Liver (tissue), 10 donors: ENCODE measurements at places on chromosomes 4 and X. TPM values are rescaled to one million over a fixed set of nuclear protein-coding genes. Genes with fewer than 3 reads are reported as not detected.

GRCh38 chr4:185794637-185795036 lies 17.4 kb downstream of the SORBS2 start:
- H3K27me3 ChIP-seq, result no peaks in the 10 kb centered on the region
- no peak for DNase-seq
- H3K4me1 ChIP-seq, result no peaks in the 10 kb centered on the region
- H3K36me3 ChIP-seq, result peaks cover 3% of the 10 kb centered on the region
- no peak overlapping the region for H3K4me3 ChIP-seq
- H3K27ac ChIP-seq, result no peak overlapping the region

DNA sequence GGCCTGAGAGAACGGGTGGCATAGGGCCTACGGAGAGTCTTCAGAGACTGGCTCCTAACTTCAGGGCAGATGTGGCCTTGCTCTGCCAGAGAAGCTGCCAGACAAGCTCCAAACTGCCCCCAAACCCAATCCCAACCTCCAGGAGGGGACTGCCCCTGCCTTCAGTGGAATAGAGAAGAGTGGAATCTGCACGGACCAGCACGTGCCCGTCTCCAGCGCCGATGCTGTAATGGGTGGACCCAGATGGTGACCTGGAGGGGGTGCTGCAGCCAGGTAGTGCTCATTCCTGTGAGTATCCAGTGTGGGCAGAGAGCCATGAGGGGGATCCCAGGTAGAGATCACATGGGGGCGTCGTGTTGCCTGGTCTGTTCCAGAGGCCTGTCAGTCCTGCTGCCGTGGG lies 73.2 kb upstream of the NKX1-1 start:
- no peak overlapping the region for H3K27ac ChIP-seq
- H3K36me3 ChIP-seq, result no peaks in the 10 kb centered on the region
- H3K27me3 ChIP-seq, result no peaks in the 10 kb centered on the region
- H3K4me3 ChIP-seq, result no peak overlapping the region

The CENPVL1 gene
- not detected for polyA plus RNA-seq

The FAM156A gene
- polyA plus RNA-seq, result 7.7 TPM

DNA sequence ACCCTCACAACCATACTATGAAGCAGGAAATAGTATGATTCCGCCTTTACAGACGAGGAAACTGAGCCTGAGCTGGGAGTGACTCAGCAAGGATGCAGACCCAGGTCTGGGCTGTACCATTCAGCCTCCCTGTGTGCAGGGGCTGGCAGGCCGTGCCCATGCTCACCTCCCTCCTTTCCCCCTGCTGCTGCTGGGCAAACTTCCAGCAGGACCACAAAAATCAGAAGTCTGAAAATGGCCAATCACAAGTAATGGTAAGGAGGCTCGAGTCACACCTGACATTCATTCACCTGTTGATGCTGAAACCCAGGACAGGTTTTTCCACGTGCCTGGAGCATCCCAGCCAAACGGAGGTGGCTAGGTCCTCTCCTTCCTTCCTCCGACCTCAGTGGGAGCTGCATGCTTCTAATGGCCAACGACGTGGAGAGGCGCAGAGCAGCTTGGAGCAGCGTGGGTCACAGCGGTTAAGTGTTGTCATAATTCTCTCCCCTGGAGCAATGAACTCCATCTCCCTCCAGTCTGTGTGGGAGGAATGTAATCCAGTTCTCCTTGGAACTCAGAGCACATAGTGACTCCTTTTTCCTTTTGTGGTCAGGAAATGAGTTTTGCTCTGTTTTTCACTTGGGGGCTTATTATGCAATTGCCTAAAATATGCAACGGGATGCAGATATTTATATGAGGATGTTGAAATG lies 371.7 kb downstream of the BCOR start:
- H3K4me3 ChIP-seq, result no peak overlapping the region
- no peaks in the 10 kb centered on the region for H3K27me3 ChIP-seq
- DNase-seq, result no peak
- H3K36me3 ChIP-seq, result no peaks in the 10 kb centered on the region
- H3K4me1 ChIP-seq, result peaks cover 4% of the 10 kb centered on the region

The GRIA2 gene
- not detected for polyA plus RNA-seq

GRCh38 chr4:150683775-150684350 lies 101.9 kb downstream of the MAB21L2 start:
- H3K36me3 ChIP-seq, result no peaks in the 10 kb centered on the region
- H3K27ac ChIP-seq, result no peak overlapping the region
- peaks cover 2% of the 10 kb centered on the region for H3K4me1 ChIP-seq
- DNase-seq, result no peak

GRCh38 chr4:151436093-151436518 lies 27.1 kb downstream of the FHIP1A start:
- H3K27me3 ChIP-seq, result no peaks in the 10 kb centered on the region
- no peak for DNase-seq
- no peak overlapping the region for H3K4me3 ChIP-seq
- no peak overlapping the region for H3K27ac ChIP-seq
- H3K36me3 ChIP-seq, result no peaks in the 10 kb centered on the region

- no peaks in the 10 kb centered on the region for H3K27me3 ChIP-seq
- H3K36me3 ChIP-seq, result no peaks in the 10 kb centered on the region
- no peak overlapping the region for H3K27ac ChIP-seq
- H3K4me3 ChIP-seq, result no peak overlapping the region
Measured at GRCh38 chr4:55973650-55974049, 24.9 kb downstream of the CEP135 start.

DNA sequence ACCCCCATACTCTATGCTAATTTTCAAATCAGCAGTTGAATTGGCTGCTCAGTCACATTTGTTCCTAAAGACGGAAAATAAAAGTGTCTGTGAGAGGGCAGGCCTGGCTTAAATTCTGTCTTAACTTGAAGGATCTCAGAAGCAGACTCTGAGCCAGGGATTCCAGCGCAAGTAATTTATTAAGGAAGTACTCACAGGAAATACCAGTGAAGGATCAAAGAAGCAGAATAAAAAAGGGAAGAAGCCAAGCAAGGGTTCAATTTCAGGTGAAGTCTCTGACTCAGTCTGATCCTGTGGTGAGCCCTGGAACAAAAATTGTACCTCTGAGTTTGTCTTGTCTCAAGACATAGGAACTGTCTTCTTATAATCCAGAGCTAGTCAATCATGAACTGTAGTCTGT lies 52.2 kb downstream of the IL1RAPL1 start:
- no peaks in the 10 kb centered on the region for H3K36me3 ChIP-seq
- H3K4me1 ChIP-seq, result no peaks in the 10 kb centered on the region
- DNase-seq, result no peak
- H3K27me3 ChIP-seq, result no peaks in the 10 kb centered on the region
- no peak overlapping the region for H3K4me3 ChIP-seq

The FGG gene
- 18,576 TPM for polyA plus RNA-seq

GRCh38 chrX:53223068-53223693 lies 1.8 kb downstream of the KDM5C start:
- H3K27ac ChIP-seq, result peak overlapping the region; percentile 37
- DNase-seq, result no peak
- peaks cover 31% of the 10 kb centered on the region for H3K36me3 ChIP-seq
- peaks cover 38% of the 10 kb centered on the region for H3K4me1 ChIP-seq
- no peaks in the 10 kb centered on the region for H3K27me3 ChIP-seq

The CPXCR1 gene
- not detected for polyA plus RNA-seq

DNA sequence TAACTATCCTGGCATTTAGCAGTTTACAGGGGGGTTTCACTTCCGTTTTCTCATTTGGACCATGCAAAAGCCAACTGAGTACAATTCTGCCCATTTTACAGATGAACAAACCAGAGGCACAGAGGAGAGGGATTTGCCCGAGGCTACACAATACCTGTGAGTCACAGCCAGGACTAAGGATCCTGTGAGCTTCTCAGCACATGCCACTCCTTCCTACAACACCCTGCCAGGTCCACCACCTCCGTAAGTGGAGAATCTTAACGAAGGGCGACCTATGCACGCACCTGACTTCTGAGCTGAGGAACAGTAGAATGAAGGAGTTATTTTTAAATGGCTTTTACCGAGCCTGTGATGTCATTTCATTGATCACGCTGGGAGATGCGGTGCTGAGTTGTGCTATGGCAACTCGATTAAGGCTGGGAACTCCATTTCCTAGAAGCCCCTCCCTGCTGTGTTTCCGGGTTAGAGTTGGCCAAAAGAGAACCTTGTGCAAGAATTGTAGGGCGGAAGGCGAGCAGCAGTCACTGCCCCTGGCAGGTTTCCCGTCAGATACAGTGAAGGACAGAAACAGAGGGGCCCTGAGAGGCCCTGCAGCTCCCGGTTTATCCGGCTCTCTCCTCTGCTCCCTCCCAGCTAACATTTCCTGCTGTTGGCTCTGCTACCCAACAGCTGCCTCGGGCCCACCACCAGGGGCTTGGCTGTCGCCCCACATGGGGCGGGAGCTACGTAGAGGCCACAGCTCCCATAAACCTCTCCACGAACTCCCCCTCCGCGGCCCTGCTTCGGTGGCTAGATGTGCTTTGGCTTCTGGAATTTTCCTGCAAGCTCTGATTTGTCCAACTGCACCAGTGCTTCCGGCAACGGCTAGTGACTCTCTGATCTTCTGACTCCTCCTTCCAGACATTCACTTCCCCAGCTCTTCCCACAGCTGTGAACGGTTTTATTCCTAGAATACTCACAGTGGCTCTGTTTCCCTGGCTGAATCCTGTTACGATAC lies 75.1 kb upstream of the USP9X start:
- H3K4me3 ChIP-seq, result peak overlapping the region; percentile 63
- H3K36me3 ChIP-seq, result no peaks in the 10 kb centered on the region
- peaks cover 3% of the 10 kb centered on the region for H3K27me3 ChIP-seq
- peak; percentile 73 for DNase-seq
- H3K4me1 ChIP-seq, result peaks cover 8% of the 10 kb centered on the region

- no peak overlapping the region for H3K4me3 ChIP-seq
- no peaks in the 10 kb centered on the region for H3K36me3 ChIP-seq
- H3K27me3 ChIP-seq, result no peaks in the 10 kb centered on the region
- no peaks in the 10 kb centered on the region for H3K4me1 ChIP-seq
- no peak for DNase-seq
Measured at GRCh38 chr4:101141230-101141629, 206.1 kb downstream of the PPP3CA start.

The CSAG2 gene
- not detected for polyA plus RNA-seq

DNA sequence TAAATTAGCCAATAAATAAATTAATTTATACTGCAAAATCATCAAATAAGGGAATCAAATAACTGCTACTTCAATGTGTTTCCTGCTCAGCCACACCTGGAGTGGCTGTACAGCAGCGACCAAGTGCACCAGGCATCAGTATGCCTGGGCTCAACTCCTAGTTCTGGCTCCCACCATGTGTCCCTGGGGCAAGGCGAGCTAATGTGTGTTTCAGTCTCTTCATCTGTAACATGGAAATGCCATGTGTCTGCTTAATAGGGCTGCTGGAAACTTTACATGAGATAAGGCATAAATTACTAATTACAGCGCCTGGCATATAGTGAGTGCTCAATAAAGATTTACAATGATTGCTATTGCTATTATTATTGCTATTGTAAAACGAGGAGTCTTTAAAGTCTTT lies 109.1 kb upstream of the PDLIM3 start:
- no peaks in the 10 kb centered on the region for H3K4me1 ChIP-seq
- no peak overlapping the region for H3K4me3 ChIP-seq
- peaks cover 56% of the 10 kb centered on the region for H3K36me3 ChIP-seq
- no peaks in the 10 kb centered on the region for H3K27me3 ChIP-seq

The SPANXB1 gene
- polyA plus RNA-seq, result not detected

The EXOC1L gene
- polyA plus RNA-seq, result not detected

DNA sequence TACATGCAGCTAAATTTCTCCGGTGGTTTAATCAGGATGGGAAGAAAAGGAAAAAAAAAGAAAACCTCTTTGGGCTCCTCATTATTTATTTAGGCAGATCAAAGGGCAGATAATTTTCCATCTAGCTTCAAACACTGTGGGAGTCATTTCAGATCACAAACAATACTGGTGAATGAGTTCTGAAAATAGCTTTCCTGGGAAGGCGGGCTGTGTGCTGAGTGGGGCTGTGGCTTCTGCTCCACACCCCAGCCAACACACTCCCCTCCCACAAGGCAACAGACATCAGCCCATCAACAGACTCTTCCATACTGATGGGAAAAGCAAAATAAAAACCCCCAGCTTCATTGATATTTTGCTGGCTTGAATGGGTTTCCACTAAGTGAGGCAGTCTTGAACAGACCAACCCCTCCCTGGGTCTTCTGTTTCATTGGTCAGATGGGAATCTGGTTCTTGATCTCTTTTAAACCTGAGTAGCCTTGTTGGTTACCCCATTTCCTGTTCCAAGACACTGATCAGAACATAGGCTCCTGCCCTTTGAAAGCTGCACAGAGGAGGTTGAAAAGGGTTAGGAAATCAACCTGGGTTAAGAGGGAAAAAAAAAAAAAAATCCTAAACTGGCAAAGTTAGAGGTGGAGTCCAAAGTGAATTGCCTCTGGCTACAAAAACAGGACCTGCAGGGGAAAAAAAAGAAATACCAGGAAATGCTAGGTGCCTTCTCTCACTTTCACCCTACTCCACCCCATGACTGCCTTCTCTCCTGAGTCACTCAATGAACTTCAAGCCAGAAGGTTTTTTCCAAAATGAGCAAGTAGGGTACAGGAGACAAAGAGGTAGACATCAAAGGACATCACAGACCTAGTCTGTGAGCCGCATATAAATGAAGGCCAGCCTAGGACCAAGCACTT lies 20.0 kb downstream of the AMOT start:
- peaks cover 2% of the 10 kb centered on the region for H3K4me1 ChIP-seq
- H3K27ac ChIP-seq, result no peak overlapping the region
- no peak for DNase-seq
- no peaks in the 10 kb centered on the region for H3K27me3 ChIP-seq
- H3K36me3 ChIP-seq, result no peaks in the 10 kb centered on the region

- H3K36me3 ChIP-seq, result peaks cover 2% of the 10 kb centered on the region
- peaks cover 50% of the 10 kb centered on the region for H3K4me1 ChIP-seq
- no peaks in the 10 kb centered on the region for H3K27me3 ChIP-seq
Measured at GRCh38 chr4:182895791-182896292, 21.3 kb downstream of the DCTD start.

DNA sequence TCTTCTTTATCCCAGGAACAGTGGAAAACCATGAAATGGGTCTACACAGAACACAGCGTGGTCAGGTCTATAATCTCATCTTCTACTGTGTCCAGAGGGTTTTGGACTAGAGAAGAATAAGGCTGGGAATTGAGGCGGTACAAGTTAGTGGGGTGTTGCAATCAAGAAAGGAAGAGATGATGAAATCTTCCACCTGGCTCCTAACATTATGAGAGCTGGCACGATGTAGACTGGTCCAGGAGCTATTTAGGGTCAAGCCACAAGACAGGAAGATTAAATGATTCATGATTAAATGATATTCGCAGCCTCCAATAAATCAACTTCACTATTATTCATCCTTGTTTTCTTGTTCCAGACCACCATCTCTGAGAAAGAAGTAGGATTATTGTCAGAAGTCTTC lies 88.0 kb downstream of the ARSF start:
- no peak for DNase-seq
- H3K27me3 ChIP-seq, result no peaks in the 10 kb centered on the region
- no peak overlapping the region for H3K27ac ChIP-seq

DNA sequence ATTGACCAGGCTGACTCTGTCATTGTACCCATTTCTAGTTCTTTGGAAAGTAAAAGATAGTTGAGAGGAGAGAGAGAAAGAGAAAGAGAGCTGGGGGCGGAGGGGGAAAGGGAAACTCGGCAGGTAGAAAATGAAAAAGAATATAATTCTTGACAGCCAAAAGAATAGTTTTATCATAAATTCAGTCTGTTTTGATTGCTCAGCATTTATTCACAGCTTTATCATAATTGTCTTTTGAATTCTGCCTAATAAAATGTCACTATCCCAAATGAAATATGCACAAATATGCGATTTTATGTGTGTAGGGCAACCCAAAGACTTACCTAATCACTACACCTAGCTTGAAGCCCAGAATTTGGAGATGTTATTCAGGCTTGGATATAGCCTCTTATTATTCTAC lies 1024.0 kb upstream of the PABPC4L start:
- no peak overlapping the region for H3K4me3 ChIP-seq
- H3K36me3 ChIP-seq, result no peaks in the 10 kb centered on the region
- H3K4me1 ChIP-seq, result no peaks in the 10 kb centered on the region

The REST gene
- 8.8 TPM for polyA plus RNA-seq
